ENCODE measurements at places on chromosomes 3 and 15.

- DNase-seq = no peak
These were observed 593.1 kb upstream of the MDFIC2 start for GRCh38 chr3:70905491-70905890.

- DNase-seq = no peak
These were observed 104.9 kb downstream of the AQP9 start for GRCh38 chr15:58243070-58243469.

GRCh38 chr15:43828061-43828657, 1.4 kb downstream of the WDR76 start:
- no peak for DNase-seq

DNA sequence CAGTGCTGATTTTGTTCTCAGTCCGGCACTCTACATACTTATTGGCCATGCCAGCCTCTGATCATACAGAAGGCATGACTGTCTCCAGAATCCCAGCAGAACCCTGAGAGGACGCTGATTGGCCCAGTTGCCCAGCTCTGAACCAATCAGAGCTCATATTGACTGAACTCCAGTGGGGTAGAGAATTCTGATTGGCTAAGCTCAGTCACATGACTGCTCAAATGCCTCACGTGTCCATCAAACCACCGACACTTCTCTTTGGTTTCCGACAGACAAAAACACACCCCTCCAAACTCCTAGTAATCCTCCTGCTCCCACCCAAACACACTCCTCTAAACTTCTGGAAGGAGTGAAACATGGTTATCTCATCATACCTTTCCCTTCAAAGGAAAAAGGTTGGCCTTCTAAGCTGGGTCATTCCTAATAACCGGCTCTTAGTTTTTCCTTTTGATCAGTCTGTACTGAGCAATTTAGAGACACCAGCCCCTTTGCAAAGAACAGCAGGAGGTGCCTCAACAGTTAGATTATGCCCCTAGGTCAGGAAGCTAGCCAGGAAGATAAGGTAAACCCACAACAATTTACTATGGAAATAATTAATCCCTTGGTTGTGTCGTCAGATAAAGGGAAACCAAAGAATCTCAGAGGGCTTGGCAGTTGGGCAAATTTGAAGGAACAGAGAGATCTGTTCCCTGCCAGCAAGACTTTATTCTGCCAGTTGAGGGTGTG, 187.8 kb downstream of the TLE3 start:
- no peak for DNase-seq

DNA sequence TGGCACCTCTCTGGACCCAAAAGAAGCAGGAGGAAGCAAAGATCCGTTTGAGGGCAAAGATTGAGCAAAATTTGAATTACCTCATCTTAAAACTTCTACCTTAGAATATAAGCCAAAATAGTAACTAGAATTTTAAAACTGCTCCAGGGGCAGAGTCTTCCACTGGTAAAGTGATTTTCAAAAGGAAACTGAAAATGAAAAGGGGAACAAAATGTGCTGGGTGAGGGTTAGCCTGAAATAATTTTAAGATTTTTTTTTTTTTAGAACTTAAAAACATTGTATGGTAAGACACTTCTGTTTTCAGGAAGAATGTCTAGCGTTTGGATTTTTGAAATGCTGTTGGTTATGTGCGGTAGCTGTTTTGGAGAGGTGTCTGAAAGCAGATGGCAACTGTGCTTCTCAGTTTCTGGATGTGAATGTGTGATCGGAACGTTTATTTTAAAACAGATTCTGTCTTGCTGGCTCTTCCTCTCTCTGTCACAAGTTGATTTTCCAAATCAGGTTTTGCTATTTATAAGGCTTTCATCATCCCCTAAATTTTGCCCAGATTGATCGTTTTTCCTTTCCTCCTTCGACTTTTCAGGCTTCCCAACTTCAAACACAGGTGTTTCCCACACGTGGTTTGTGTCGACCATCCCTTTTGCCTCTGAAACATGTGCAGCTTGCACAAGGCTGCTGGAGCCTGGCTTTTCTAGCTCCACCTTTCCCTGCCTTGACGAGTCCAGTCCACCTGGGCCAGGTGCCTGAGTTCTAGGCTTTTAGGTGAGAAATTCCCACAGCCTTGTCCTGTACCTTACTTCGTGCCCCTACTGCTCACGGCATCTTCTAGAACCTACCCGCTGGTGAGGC, 3.3 kb downstream of the LRRK1 start:
- no peak for DNase-seq

DNA sequence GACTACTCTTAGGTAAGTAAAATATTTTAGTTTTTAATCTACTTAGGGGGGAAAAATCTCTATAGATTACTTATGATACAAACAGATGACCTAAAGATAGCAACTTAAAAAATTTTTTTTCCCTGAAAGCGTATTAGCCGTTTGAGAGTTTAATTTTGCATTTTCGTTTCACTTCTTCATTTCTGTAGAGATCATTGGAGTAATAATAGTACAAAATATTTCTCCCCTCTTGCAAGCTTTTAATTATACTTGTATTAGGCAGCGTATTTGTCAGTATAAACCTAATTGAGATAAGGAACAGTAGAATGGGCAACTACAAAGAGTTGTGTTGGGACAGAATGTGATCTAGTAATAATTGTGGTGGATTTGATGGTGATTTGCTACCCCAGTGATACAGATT, 10.3 kb downstream of the SKIL start:
- no peak for DNase-seq

- DNase-seq = no peak
These were observed at the start of gene ZIC1 for GRCh38 chr3:147409143-147410115. Gene ZIC1 (plus strand): TSS chr3:147409365. CDS start chr3:147410113, 748 bp downstream.

DNA sequence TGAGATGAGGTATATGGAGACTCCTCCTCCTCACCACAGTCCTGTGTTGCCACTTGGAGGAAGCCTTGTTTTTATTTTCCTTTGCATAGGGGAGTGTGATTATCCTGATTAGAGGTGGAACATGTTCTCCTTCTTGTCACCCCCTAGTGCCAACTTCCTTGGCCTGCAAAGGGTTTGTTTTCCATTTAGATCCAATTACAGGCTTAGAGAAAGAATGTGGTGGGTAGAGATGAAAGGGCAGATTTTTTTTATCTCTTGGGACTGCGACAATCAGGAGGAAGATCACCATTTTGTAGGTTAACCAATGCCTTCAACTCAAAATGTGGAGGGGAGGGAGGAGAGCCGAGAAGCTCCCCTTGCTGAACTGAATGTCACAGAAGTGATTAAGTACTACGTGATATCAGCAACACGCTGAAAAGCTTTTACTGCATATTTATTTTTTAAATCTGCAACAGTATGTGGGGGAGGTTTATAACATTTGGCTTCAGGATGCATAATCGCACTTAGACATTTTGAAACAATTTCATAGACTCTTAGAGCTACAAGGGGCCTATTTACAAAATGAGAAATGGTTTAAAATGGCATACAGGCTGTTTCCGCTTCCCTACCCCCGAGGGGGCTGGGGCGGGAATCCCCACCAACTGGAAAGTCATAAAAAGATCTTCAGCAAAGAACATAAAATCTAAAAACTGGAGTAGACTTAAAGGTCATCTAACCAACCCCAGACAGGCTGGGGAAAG, 2.4 kb downstream of the LMCD1 start:
- peak; percentile 58 for DNase-seq

DNA sequence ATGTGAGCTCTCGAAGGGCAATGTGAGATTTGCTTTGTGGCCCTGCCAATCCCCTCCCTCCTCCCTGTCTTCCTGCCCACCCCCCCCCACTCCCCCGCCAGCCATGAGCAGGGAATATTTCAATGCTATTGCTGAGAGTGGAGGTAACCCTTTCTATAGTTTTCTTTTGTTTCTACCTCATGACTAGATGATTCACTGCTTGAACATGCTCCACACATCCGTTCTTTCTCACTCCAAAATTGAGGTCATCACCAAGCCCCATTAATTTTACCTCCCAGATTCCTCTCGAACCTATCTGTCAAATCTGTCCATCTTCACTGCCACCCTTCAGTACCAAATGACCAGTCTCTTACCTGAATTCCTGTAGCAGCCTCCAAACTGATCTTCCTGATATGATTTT, 12.2 kb downstream of the ZNF774 start:
- DNase-seq = peak; percentile 70

GRCh38 chr3:127135241-127136023, 57.5 kb upstream of the PRR23E start:
- no peak for DNase-seq

GRCh38 chr3:170611751-170612150, 25.9 kb upstream of the SLC7A14 start:
- no peak for DNase-seq

DNA sequence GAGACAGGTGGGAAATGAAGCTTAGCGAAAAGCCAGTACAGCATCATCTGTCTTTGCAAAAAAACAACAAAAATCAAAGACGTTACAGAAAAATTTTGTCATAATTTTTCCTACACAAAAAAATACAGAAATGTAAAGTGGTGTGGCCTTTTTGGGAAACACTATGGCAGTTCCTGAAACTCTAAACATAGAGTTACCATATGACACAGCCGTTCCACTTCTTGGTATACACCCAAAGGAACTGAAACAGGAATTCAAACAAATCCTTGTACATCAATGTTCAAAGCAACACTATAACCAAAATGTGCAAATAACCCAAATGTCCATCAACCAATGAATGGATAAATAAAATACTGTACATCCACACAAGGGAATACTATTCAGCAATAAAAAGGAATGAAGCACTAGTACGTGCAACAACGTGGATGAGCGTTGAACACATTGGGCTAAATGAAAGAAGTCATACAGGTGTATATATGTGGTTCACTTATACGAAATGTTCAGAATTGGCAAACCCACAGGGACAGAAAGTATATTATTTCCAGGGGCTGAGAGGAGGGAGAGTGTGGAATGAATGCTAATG, 46.8 kb downstream of the GLB1 start:
- DNase-seq = no peak

GRCh38 chr3:149291178-149291577, 42.3 kb downstream of the TM4SF18 start:
- no peak for DNase-seq

GRCh38 chr3:72487078-72487765, 361.0 kb downstream of the SHQ1 start:
- DNase-seq = peak; percentile 90

DNA sequence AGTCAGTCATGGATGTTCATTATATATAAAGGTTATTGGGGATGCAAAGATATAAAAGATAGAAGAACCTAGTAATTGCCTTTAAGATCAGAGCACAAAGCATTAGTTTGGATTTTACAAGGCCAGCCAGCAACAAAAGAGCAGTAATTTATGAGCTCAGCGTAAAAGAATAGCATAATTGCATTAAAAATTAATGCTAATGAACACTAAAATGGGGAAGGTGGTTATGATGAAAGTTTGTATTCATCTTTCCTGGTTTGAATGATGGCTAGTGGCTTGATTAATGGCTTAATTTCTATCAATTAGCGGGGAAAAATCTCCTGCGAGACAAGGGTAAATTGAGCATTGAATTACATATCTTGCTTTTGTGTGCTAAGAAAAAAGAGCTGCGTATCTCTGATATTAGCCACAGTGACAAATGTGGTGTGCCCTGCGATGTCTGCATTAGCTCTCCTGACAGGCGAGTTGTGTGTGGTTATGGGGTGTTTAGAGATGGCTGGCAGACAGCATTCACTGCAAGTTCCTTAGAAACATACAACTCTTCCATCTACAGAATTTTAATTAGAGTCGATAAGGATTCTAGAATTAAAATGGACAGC, 42.8 kb upstream of the MLF1 start:
- no peak for DNase-seq

DNA sequence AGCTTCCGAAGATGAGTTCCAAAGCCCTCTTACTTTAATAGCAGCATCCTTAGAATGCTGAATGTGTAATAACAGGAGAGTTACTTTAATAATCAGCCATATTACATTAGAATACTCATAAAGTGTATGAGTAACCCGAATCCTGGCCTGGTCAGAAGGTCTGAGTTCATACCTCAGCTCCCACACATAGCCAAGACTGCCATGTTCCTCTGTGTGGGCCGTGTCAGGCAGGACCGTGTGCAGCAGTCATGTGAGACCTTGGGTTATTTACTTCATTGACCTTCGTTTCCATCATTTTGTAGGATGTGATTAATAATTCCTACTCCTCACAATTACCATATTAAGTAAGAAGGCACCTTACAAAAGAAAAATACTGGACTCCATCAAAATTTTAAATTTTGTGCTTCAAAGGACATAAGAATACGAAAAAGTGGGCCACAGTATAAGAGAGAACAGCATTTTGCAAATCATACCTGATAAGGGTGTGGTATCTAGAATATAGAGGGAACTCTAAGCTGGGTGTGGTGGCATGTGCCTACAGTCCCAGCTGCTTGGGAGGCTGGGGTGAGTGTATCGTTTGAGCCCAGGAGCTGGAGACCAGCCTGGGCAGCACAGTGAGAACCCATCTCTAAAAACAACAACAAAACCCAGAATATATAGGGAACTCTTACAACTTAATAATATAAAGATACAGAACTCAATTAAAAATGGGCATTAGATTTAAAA, 163.4 kb downstream of the ATG7 start:
- DNase-seq = no peak

DNA sequence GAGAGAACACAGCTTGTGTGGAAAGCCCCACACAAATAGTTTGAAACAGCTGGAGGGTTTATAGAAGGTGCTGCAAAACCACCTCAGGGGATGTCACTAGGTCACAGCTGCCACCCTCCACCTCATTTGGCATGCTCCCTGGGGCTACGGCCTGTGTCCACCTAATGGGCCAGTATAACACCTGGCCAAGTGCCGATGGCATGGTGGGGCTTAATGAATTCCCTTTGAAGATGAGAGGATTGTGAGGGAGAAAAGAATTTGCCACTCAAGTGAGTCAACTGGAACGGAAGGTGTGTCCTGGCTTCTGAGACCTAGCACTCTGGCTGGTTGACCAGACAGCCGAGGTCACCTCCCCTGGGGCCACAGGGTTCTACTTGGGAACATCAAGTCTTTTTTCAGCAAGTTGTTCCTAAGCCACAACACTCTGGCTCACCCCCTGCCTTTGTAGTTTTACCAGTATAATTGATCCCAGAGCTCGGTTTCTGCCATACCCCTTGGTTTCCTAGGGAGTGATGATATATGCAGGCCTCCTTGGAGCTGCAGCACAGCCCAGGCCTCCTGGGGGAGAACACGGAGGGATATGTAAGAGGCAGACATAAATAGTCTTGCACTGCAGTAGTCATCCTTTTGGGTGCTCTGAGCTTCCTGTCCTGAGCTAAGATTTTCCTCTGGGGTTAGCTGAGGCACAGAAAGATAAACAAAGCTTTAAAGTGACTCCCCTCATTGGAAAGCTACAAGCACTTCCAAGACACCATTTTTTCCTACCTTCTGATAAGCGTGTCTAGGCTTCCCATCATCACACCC, 178.2 kb upstream of the LPP start:
- DNase-seq = peak; percentile 46

GRCh38 chr3:101999177-101999779, 150.0 kb downstream of the NFKBIZ start:
- no peak for DNase-seq

- peak; percentile 16 for DNase-seq
These were observed 145.3 kb upstream of the ROPN1 start for GRCh38 chr3:124137216-124137615.
